Cerebellum (tissue), 4 donors: ENCODE measurements at places on chromosomes 2 and 18. TPM values are rescaled to one million over a fixed set of nuclear protein-coding genes. Genes with fewer than 3 reads are reported as not detected.

The SKA1 gene
- total RNA-seq = 5.3 TPM

The SERPINB13 gene
- not detected for total RNA-seq

DNA sequence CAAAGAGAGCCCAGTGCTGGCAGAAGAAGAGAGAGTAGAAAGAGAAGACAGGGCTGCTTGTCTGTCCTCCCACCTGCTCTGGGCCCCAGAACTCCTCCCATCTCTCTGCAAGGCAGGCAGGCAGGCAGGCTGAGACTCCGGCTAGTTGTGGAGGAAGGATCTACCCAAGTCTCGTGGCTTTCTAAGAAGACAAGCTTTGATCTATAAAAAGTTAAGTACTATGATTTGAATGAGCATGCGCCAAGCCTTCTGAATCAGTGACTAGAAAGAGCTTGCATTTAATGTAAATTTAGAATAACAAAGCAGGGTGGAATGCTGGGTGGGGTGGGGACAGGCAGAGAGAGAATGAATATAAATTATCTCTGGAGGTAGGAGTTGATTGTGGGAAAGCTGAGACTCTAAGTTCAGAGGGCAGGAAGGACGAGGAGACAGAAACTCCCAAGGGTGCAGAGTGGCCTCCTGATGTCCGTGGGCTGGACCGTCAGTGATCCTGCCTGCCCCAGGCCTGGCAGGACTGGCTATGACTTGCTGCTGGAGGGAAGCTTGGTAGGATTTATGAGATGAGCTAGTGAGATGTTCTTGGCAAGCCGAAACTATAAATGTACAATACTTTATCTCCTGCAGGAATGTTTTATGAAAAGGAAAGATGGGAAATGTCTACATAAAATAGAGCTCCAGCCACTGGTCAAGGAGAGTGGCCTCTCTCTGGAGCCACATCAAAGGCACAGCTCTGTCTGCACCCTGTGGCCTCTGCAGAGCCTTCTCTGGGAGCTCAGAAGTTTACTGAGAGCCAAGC lies 447.5 kb downstream of the TNS1 start:
- no peak for DNase-seq

DNA sequence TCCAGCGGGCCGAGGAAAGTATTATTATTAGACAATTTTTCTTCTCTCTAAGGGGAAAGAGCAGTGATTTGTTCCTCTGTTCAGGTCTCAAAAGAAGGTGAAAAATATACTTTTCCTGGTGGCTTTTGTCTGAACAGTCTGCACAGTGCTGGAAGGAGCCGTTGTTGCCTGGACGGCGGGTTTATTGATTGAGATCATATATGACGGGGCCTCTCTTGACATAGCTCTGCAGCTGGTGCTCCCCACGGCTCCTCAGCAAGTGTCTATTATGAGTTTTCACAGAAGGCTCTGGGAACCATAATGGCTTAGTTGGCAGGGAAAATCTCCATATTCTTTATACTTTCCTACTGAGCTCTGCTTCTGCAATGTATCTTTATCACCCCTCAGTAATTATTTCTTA lies 42.9 kb downstream of the FSHR start:
- DNase-seq = no peak

The ALPG gene
- not detected for total RNA-seq

GRCh38 chr18:44744161-44745121 lies 63.8 kb downstream of the SETBP1 start:
- DNase-seq = peak; percentile 46

The TET3 gene
- 22.0 TPM for total RNA-seq

The SLC11A1 gene
- total RNA-seq = 1.5 TPM

- peak; percentile 38 for DNase-seq
Measured at GRCh38 chr2:47177043-47177565, 22.0 kb upstream of the STPG4 start.

DNA sequence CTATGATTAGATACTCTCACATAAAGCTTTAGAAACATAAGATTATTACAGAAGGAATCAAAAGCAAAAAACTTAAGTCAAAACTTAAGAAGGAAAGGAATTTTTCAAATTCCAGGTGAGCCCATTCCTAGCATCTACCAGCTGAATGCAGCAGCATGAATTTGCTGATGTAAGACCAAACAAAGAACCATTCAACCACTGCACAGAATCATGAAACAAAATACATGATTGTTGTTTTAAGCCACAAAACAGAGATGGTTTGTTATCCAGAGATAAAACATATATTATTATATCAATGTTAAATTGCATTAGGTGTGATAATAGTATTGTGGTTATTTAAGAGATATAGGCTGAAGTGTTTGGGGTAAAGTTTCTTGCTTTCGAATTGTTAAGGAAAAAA lies 29.0 kb downstream of the PIGN start:
- no peak for DNase-seq

- no peak for DNase-seq
Measured at GRCh38 chr2:169664600-169664977, 29.6 kb downstream of the CFAP210 start.

The ACVR2A gene
- total RNA-seq = 70.9 TPM

The PLCL1 gene
- total RNA-seq = 13.0 TPM

The OTX1 gene
- total RNA-seq = not detected

The HSBP1L1 gene
- total RNA-seq = 2.3 TPM

- no peak for DNase-seq
Measured at GRCh38 chr18:74275736-74276135, 16.0 kb downstream of the CYB5A start.

The NAT8 gene
- not detected for total RNA-seq

The DSC2 gene
- 7.2 TPM for total RNA-seq

DNA sequence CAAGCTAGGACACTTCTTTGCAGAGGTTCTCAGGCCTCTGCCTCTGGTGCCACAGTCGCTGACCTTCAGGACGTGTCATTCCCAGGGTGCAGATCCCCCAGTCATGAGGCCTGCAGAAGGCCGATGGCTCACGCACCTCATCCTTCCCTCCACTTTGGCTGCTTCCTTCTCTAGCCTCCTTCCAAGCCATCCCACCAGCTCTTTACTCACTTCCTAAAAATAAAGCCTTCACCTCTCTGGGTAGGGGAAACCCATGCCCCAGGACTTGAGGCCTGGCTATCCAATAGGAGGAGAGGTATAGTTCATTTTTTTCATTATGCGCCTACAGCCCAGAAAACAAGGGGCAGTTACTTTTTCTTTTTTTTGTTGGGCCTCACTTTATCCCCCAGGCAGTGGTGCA lies 91.4 kb downstream of the B3GNT2 start:
- DNase-seq = no peak

The WDR7 gene
- 87.1 TPM for total RNA-seq

DNA sequence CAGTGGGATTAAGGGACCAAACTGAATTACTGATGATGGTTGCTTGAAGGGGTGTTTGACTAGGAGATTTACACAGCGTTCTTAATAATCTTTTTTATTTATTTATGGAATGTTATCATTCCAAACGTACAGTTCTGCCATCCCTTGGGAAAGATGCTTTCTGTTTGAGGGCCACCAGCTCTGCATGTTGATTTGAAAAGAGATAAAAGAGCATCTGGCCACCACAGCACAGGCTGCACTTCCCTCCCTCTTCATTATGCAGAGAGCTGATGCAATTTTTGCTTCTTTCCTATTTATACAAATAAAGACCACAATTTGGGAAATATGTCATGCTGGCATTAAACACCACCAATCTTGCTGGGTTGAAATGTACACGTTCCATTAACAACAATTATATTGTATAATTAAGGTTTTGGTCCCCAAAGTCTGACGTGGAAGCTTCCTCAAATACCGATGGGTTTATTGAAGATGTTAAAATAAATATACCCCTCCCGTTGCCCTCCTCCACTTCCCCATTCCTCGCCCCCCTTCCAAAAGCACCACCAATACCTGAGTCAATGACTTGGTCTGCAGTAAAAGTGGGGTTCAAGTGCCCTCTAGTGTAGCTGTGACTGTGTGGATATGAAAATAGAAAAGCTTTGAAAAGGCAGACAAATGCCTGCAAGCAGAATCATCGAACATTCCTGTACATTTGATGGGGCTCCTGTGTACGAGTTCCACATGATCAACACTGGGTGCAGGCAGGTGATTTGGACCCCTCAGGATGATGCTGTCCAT lies 211.9 kb downstream of the HRH4 start:
- peak; percentile 65 for DNase-seq

DNA sequence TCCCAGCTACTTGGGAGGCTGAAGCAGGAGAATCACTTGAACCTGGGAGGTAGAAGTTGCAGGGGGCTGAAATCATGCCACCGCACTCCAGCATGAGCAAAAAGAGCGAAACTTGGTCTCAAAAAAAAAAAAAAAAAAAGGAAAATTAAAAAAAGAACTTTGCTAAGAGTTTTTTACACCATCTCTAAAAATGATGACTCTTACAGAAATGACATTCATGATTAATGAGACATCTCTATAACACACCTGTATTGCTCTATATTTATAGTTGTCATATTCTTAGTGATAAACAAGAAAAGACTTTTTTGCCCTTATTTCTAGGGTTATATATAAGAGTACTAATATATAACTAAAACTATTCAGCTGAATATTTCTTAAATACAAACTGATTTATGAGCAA lies 34.4 kb downstream of the ANKRD44 start:
- no peak for DNase-seq

GRCh38 chr2:63842149-63843061 lies 709 bp downstream of the UGP2 start:
- DNase-seq = peak; percentile 5

The PPP4R3B gene
- 95.8 TPM for total RNA-seq

The NMUR1 gene
- total RNA-seq = 0.73 TPM

The UGT1A10 gene
- total RNA-seq = not detected

- DNase-seq = no peak
Measured at GRCh38 chr2:232353660-232354059, 24.9 kb upstream of the ALPP start.

DNA sequence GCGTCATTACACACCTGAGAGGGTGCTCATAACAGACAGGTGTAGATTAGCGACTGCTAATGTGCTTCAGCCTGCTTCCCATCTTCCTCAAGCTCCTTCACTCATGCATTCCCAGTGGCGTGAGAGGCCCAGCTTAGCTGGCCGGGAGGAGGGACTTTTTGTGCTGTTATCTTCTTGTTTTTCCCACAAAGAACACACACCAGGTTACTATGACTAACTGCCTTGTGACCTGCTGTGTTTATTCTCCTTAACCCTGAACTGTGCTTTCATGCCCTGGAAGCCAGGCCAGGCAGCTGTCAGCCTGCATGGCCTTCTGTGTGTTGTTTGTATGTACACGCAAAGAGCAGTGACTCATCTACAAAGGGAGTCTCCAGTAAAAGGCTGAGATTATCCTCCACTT lies 143.8 kb downstream of the PIEZO2 start:
- DNase-seq = no peak

The RAD51AP2 gene
- 0.54 TPM for total RNA-seq

DNA sequence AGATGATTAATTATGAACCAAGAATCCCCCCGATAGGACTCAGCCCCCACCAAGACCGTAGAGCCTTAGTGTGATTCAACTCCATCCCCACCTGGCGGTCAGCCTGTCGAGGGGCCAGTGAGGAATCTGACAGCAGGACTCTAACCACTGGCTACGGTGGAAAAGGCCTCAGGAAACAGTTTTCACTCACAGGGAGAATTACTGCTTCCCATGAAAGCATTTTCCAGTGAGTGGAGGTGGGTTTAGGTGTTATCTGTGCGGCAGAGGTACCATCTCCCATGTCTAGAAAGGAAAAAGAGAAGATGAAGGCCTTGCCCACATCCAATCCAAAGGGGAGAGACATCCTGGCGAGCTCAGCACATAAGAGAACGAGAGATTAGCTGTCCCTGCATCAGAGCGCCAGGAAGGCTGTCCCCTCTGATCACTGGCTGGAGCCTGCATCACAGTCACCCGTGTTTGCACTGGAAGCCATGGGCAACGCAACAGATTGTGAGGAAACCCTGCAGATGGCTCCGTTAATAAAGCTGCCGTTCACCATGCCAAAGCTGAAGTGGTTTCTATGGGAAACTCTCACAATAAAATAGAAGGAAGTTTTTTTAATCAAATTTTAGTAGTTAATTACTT lies 22.3 kb downstream of the COX7A2L start:
- peak; percentile 69 for DNase-seq

GRCh38 chr2:230840301-230840700 lies 24.4 kb upstream of the ITM2C start:
- no peak for DNase-seq

- peak; percentile 34 for DNase-seq
Measured at GRCh38 chr2:97868986-97869721, 126.6 kb downstream of the TMEM131 start.

GRCh38 chr2:2229626-2230432 lies 101.2 kb downstream of the MYT1L start:
- DNase-seq = peak; percentile 44

The ACP1 gene
- 109 TPM for total RNA-seq

GRCh38 chr2:10225291-10226037 lies 77.2 kb upstream of the HPCAL1 start:
- no peak for DNase-seq

GRCh38 chr2:172366596-172367150 lies 60.7 kb upstream of the ITGA6 start:
- no peak for DNase-seq

The CYRIA gene
- total RNA-seq = 28.2 TPM

DNA sequence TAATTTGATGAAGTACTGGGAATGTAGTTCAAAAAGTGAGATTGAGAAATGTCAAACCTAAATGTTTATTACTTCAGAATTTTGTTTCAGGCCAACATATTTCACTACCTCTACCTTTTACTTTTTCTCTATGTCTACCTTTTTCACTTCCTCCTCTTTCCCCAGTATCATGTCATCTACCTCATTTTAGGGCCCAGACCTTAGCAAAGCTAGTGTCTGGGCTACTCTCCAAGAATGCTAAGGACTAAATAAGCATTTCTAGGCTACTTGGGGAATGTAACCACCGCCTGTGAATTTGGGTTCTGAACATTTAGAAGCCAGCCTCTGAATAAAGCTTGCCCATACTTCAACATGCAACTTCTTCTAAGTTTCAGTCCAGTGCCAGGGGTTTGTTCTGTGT lies 330.4 kb downstream of the SLC4A3 start:
- DNase-seq = no peak

DNA sequence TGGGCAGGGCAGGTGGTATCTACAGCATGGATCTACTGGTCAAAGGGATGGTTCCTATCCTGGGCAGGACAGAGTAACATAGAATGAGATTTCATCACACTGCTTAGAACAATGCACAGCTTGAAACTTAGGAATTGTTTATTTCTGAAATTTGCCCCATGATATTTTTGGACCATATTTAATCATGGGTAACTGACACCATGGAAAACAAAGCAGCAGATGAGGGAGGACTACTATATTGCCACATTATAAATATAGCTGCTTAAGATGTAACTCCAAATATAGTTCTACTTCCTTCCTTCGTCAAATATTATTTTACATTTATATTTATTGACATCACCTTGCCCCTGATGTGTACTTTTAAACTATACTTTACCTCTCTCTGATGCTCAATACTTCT lies 254.7 kb downstream of the PTPRM start:
- no peak for DNase-seq

DNA sequence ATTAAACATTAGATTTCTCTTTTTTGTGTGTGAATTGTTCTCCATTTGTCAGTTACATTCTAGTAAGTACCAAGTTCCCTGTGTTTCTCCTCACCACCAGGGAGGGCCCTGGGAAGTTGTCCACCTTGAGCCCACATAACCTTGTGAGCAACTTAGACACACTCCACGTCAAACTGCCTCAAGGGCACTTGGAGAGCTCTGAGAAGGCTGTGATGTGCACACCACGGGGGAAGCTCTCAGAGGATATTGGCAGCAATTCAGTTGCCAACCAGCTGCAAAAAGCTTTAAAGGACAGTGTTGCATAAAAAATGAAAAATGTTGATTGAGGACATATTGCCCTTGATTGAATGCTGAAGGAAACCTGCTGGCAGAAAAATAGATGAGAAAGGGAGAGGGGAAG lies 743.6 kb downstream of the RNF144A start:
- DNase-seq = no peak

- DNase-seq = no peak
Measured at GRCh38 chr2:231000211-231000904, 4.4 kb downstream of the SPATA3 start.
